ENCODE measurements at places on chromosomes 6 and 20.
A peak's percentile ranks its signal among the peaks of the same experiment; 100 is the strongest.

DNA sequence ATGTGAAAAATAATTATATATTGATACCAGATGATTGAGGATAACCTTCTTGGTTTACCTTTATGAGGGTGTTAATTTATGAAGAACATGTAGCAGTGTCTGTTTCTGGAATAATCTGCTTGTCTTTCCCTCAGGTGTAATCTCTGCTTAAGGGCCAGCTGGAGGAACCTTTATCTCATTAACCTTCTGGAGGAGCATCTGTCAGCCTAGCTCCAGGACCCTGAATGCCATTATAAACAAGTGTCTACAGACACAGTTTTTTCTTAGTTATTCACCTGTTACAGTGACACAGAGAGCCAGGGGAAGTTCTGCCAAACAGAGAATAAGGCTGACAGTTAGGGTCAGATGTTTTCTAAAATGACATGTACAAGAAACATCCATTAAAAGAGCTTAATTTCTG lies at the start of gene IMPG1:
Gene IMPG1 (minus strand): TSS at position 101 of the 400 bp plus-strand sequence. CDS start 174 bp downstream, outside the sequence.
- DNase-seq, result no peak

GRCh38 chr6:108807928-108808327 lies 40.3 kb upstream of the ARMC2 start:
- no peak for DNase-seq

GRCh38 chr6:160131636-160132296 lies 10.2 kb downstream of the SLC22A1 start:
- no peak for DNase-seq

GRCh38 chr20:46997187-46997586 lies 102.5 kb downstream of the EYA2 start:
- no peak for DNase-seq

DNA sequence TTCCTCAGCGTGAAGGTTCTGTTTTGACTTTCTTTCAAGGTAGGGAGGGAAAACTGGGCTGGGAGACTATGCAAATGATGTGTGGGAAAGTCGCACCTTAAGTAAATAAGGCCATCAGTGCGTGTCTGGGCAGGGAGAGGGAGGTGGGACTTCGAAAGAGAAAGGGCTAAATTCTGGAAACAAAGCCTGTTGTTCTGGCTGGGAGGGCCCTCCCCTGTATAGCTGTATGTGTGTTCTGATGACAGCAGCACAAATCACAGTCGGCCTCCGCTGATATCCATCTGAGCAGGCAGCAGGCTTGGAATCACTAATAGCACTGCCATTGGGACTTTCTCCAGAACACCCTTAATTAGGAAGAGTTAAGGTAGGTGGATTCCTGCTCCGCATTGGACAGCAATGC lies 19.2 kb downstream of the JAG1 start:
- no peak for DNase-seq

GRCh38 chr6:89081129-89081422 lies 525 bp downstream of the PNRC1 start:
- DNase-seq, result no peak

DNA sequence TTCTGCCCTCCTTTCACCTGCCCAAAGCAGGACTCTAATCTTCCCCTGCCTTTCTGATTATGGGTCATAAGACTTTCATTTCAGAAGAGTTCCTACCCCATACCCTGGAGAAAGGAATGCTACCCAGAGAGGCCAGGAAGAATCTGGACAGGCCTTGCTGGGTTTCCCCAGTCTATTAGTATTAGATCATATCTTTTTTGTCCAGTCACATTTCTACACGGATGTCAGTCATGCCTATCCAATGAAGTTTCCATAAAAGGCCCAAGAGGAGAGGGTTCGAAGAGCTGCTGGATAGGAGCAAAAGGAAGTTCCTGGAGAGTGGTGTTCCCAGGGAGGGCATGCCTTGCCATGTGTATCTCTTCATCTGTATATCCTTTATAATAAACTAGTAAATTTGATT lies 3.2 kb downstream of the POLH start:
- no peak for DNase-seq

GRCh38 chr6:44470115-44470464 lies 82.6 kb downstream of the CDC5L start:
- no peak for DNase-seq

DNA sequence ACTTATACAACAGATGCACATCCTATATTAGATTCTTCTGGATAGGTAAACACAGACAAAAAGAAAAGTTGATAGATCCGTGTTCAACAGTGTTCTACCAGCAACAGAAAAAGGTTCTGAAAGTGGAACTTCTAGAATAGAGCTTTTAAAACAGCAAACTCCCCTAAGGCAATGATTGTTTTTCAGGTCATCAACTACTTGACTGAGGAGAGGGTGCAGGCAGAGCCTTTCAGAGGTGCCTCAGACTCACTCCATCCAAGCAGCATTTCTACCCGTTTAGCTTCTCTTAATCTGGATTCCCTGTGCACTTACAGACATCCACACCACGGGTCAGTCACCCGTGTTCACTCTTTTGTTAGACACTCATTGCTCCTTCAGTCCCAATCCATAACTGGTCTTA lies 28.9 kb downstream of the FYN start:
- DNase-seq, result no peak

- DNase-seq, result no peak
Measured at GRCh38 chr20:61555566-61555965, 303.5 kb downstream of the CDH4 start.

- DNase-seq, result no peak
Measured at GRCh38 chr6:158372574-158372973, 60.3 kb downstream of the TULP4 start.

GRCh38 chr6:26202811-26203583 lies 115.8 kb downstream of the HFE start:
- no peak for DNase-seq

- no peak for DNase-seq
Measured at GRCh38 chr20:59334651-59335300, 34.4 kb downstream of the EDN3 start.

GRCh38 chr6:79377888-79378348 lies 143.4 kb upstream of the HMGN3 start:
- DNase-seq, result no peak

GRCh38 chr6:132464538-132465256 lies 48.2 kb downstream of the STX7 start:
- DNase-seq, result peak; percentile 31

DNA sequence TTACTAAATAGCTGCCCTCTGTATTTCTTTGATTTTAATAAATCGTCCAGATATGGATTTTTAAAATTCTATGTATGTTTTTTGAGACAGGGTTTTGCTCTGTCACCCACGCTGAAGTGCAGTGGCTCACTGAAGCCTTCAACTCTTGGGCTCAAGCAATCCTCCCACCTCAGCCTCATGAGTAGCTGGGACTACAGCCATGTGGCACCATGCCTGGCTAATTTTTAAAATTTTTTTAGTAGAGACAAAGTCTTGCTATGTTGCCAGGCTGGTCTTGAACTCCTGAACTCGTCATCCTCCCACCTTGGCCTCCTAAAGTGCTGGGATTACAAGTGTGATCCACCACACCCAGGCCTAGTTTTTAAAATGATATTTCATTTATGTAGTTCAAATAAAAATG lies 47.4 kb upstream of the DDR1 start:
- DNase-seq, result no peak

- no peak for DNase-seq
Measured at GRCh38 chr6:123333000-123333756, 303.6 kb downstream of the TRDN start.

- no peak for DNase-seq
Measured at GRCh38 chr20:40781327-40782042, 92.4 kb upstream of the MAFB start.

DNA sequence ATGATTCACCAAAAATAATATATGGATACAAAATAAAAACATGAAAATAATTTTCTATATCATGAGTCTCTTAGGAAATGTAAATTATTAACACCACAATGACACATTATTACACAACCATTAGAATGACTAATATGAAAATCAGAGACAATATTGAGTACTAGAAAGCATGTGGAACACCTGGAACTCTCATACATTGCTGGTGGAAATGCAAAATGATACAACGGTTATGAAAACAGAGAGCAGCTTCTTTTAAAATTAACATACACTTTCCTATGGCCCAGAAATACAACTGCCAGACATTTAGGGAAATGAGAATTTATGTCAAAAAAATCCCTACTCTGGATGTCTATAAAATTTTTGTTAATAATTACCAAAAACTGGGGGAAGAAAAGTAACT lies 853.3 kb upstream of the MAN1A1 start:
- DNase-seq, result no peak

- DNase-seq, result no peak
Measured at GRCh38 chr6:148924226-148925012, 177.6 kb downstream of the UST start.

DNA sequence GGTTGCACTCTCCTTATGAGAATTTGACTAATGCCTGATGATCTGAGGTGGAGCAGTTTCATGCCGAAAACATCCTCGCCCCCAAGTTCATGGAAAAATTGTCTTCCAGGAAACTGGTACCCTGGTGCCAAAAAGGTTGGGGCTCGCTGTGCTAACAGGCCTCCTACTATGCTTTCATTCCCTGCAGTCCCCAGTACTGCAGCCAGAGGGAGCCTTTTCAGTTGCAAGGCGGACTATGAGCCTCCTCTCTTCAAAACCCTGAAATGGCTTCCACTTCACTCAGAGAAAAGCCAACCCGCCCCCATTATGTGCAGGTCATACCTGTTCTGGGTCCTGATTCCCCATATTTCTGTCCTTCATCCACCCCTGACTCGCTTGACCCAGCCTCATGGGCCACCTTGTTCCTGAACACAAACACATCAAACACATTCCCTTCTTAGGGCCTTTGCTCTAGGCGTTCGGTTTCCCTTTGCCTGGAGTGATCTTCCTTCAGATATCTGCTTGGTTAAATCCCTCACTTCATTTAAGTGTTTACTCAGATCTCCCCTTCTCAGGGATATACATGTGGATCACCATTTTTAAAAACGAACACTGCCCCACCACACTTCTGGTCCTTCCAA lies 173.7 kb downstream of the PHACTR1 start:
- DNase-seq, result peak; percentile 11

GRCh38 chr6:135419162-135419561 lies 78.4 kb downstream of the AHI1 start:
- DNase-seq, result no peak

DNA sequence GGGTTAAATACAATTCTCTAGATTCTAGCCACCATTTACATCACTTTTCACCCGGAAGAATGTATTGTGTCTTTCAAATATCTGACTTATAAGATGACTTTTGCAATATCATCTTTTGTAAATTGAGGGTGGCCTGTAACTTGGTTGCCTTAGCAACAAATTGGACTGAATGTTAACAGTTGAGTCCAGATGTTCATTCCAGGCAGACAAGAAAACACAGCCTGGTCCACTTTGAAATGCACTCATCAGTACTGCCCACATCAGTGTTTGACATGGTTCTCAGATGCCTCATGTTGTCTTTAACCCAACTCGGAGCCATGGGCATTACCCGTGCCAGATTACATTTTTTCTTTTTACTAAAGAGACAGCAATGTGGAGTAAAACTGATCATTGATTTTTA lies 781.6 kb upstream of the CHD6 start:
- DNase-seq, result no peak

- DNase-seq, result no peak
Measured at GRCh38 chr6:90384720-90385119, 88.1 kb upstream of the BACH2 start.

- DNase-seq, result no peak
Measured at GRCh38 chr20:52082612-52083011, 109.0 kb downstream of the ZFP64 start.

GRCh38 chr20:11200423-11200822 lies 526.6 kb upstream of the JAG1 start:
- DNase-seq, result no peak

- DNase-seq, result no peak
Measured at GRCh38 chr20:48193627-48194425, 408.5 kb upstream of the SULF2 start.

DNA sequence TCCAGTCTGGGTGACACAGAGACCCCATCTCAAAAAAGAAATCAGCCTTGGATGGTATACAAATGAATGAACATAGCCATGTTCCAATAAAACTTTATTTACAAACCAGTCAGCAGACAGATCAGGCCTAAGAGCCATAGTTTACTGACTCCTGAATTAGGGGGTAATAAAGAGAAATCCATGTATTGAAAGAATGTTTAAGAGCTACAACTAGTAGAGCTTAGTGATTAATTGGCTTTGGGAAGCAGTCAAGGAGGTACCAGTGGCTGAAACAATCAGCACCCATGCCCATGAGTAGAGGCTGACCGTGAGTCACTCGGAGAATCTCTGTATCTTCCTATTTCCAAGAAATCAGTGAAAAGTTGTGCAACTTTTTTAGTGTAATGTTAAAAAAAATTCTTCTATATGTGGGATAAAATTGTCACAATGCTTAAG lies 223.6 kb upstream of the RREB1 start:
- DNase-seq, result no peak

DNA sequence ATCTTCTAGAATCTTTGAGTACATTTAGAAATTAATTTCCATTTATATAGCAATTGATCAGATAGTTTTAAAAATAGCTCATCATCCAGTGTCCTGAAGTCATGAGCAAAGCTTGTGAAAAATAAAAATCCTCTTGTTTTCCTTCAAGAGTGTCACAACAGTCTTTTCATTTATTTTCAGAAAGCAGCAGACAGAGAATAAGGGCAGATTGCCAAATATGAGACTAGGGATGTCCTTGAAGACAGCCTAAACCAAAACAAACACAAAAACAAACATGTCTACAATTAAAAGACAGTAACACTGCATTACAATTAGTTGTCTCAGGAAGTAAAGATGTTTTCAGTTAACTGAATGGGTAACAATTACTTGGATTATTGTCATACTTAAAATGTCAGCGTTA lies 682.8 kb downstream of the TFAP2A start:
- DNase-seq, result no peak

DNA sequence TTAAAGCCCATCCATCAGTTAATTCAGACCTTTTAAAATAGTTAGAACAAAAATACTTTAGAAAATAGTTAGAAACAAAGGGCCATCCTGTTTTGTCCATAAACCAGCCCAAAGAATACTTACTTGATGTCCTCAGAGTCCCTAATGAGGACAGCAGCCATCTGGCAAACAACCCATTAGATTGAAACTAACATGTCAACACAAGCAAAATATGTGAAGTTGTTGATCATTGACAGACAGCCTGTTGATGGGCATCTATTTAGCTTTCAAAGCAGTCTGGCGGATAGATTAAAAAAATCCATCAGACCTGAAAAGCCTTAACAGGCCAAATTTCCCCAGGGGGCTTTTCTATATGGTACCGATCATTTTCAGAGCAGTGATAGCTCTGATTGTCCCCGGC lies 154.2 kb upstream of the TSHZ2 start:
- no peak for DNase-seq

DNA sequence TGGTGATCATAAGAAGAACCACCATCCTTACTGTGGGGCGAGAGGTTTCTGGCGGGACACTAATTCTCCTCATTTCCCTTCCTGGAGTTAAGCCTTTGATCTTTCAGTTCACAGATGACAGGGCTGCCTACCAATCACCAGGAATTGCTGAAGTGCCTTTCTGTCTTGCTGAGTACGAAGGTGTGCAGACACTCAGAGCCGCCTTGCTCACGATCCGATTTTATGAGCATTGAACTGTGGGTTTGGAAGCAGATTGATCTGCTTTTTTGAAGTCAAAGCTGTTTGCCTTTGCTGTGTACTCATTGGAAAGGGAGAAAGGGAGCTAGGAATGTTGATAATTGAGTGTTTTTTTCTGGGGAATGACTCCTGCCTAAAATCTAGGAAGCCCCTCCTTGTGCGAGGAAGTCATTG lies 129.1 kb upstream of the SALL4 start:
- no peak for DNase-seq
